Cardiac atrium fibroblast (primary cell): ENCODE measurements at places on chromosomes 1 and 21. TPM values are rescaled to one million over a fixed set of nuclear protein-coding genes. Genes with fewer than 3 reads are reported as not detected.

Gene RGS13
- total RNA-seq: not detected in 2 replicates

Gene ASH1L
- total RNA-seq: 25.4 and 27.4 TPM in 2 replicates

Gene RUNX3
- total RNA-seq: not detected in 2 replicates

Gene SELE
- total RNA-seq: not detected in 2 replicates

Gene SYT6
- total RNA-seq: not detected in 2 replicates

Gene STYXL2
- total RNA-seq: not detected in 2 replicates

Gene PLPPR5
- not detected in 2 replicates for total RNA-seq

Gene GPATCH3
- 3.1 and 6.0 TPM in 2 replicates for total RNA-seq

Gene CHI3L2
- 4.9 and 46.3 TPM in 2 replicates for total RNA-seq
